Hindlimb muscle (tissue), 1 donor: ENCODE measurements at places on chromosomes 4 and X.

GRCh38 chr4:10115271-10115796 lies 1.3 kb downstream of the WDR1 start:
- no peak for DNase-seq

GRCh38 chr4:47002580-47002979 lies 9.2 kb upstream of the GABRA4 start:
- no peak for DNase-seq

DNA sequence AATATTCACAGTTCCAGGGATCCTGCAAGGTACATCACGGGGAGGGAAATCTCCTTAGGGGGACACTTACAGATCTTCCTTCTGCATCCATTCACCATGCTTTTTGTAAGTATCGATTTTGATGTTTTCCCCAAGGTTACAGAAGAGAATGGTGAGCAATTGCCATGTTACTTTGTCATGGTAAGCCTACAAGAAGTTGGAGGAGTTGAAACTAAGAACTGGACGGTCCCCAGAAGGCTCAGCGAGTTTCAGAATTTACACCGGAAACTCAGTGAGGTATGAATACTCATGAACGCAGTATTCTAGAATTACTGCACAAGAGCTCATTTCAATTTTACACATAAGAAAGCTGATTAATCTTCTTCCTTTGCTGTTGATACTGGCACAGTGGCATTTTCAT lies 53.9 kb downstream of the LRP2BP start:
- DNase-seq: no peak

GRCh38 chr4:81826817-81827424 lies 355.2 kb upstream of the RASGEF1B start:
- DNase-seq: no peak

- no peak for DNase-seq
Measured at GRCh38 chr4:2249526-2250356, 7.8 kb upstream of the HAUS3 start.
